SIG-M5 (cell line): ENCODE measurements at places on chromosomes 5 and 9.

GRCh38 chr5:30197662-30198061 lies 995.8 kb upstream of the CDH6 start:
- no peak for DNase-seq

DNA sequence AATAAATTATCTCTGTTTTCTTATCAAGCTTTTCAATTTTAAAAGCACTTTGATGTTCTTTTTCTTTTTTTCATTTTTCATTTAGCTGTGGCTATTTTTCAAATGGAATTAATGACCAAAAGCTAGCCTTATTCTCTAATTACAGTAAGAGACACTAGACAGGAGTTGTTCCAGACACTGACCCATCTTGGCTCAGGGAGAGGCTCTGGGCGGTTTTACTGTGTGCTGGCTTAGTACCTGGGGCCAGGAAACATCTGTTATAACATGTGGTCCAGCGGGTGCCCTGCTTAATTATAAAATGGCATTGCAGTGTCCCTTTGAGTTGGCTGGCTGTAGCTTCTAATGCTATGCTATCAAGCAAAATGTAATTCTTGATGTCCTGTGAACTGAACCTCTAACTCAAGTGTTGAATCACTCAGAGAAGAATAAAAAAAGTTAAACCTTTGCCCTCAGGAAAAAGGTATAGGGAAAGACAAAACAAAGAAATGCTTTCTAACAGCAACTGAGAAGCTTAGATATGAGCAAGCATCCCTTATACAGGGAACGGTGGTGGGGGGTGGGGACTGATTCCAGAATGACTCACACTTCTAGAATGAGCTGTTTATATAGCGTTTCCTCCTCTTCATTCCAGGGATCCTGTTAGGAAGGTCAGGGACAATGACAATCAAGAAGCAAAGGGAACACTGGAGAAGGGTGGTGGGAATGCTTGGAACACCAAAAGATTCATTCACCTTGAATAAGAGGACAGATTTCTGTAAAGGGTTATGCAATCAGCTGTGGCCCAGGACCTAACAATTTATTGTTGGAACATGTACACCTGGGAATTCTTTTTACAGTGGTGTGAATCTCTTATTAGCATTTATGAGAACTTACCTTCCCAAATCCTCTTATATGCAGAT lies 58.7 kb upstream of the NFIB start:
- no peak for DNase-seq

DNA sequence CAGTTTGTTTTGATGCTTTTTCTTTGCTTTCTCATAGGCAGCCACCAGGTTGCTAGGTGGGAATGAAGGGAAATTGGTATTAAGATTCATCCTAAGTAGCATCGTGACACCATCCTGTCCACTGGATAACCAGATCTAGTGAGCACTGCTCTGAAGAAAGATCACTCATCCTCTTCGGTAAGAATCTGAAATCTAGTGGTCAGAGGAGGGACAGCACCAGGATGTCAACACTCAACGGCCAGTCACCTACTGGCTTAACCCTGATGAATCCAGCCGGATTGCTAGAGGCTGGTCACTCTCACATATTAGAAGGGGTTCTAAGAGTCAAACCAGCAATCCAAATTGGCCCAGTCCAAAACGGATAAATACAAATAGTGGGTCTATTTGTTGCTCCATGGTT lies 50.8 kb downstream of the DCP2 start:
- DNase-seq: no peak

GRCh38 chr5:150674341-150674821 lies 13.3 kb downstream of the MYOZ3 start:
- no peak for DNase-seq

DNA sequence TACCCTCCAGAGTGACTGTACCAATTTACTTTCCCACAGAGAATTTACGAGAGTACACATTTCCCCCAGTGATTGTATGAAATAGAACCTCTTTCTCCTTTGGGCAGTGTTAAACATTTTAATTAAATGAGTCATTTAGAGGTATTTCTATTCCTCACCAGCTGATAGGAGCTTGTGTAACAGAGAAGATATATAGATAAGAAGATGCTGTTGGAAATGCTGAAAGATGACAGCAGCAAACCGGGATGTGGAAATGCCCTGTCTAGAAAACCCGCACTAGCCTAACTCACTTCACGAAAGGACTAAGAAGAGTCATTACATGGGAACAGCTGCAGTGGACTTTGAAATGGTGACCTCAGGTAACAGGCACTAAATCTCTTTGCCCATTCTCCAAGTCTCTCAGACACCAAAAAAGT lies 68.3 kb downstream of the LPAR1 start:
- no peak for DNase-seq

DNA sequence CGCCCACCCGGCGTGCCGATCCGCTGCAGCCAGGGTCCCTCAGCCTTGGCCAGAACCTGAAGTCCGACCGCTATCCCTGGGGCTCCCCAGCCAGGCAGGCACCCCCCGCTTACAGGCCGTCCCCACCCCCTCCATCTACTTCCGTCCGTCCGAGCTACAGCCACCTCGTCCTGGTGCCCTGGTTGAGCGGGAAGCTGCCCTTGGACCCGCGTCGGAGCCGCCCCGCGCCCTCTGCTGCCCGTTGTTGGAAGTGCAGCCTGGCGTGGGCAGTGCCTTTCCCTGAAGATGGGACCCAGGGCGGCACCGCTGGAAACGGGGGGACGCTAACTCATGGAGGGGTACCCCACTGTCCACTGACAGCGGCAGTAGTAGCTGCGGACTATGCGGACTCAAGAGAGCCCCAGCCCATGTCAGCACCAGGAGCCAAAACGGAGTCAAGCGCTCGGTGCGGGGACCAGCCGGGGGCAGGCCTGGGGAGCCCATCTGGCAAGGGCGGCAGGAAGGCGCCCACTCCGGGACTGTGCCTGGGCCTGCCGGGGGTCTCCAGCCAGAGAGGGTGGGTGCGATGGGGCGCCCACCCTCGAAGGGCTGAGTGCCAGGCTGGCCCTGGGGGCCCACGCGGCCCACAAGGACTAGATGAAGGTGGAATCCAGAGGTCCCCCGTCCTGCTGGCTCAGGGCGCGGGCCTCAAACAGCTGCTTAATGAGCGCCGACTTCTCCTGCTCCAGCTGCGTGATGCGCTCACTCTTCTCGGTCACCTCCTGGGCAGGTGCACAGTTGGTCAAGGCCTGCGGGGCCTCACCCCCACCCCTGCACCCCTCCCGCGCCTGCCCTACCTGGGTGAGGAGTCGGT lies 6.1 kb downstream of the SAPCD2 start:
- DNase-seq: no peak

DNA sequence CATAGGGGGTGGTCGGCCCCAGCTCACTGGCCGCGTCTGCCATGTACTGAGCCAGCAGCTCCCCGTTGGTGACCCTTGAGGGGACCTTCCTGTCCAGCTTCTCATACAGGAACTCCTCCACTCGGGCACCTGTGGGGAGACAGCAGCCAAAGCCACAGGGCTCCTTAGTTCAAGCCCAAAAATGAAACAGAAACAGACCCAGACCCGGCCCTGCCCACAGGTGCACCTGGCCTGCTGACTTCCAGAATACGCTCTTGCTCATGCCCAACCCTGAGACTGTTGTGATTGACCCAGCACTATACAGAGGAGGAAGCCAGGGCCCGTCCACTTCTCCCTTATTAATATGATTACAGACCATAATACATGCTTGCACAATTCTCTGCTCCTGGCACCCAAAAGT lies 7.0 kb downstream of the SH3GLB2 start:
- DNase-seq: no peak
